GM13976 (cell line): ENCODE measurements at places on chromosomes 11 and 22.

GRCh38 chr11:77993902-77994301, 566 bp downstream of the INTS4 start:
- no peak for DNase-seq

- no peak for DNase-seq
Measured at GRCh38 chr11:27907530-27907929, 200.4 kb downstream of the KIF18A start.

- no peak for DNase-seq
Measured at GRCh38 chr11:134668076-134668475, 256.0 kb upstream of the B3GAT1 start.

DNA sequence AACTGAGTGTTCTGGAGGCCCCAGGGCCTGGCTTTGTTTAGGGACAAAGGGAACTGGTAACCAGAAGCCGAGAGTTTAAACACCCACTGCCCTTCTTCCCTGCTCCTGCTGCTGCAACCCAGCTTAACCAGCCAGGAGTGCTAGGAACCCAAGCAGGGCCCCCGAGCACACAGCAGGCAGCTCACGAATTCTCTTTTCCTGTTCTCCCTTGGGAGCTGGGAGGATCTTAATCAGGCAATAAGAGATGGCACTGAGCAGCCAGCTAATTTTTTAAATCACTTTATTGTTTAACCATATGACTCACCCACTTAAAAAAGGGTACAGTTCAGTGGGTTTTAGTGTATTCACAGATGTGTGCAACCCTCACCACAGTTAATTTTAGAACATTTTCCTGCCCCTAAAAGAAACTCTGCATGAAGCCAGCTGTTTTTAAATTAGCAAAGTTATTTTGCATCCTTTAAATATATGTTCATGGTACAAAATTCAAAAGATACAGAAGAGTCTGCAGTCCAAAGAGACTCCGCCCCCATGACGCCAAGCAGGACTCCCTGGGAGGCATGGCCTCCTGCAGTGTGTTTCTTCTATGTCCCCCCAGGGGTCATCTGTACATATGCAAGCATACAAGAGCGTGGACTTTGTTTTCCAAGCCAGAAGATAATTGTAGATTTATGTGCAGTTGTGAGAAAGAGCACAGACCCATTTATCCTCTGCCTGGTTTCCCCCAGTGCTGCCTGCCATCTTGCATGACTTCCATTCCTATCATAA, 18.9 kb upstream of the PPP6R3 start:
- no peak for DNase-seq

GRCh38 chr11:82754410-82754809, 20.7 kb upstream of the FAM181B start:
- no peak for DNase-seq

- DNase-seq, result no peak
Measured at GRCh38 chr22:30598986-30599385, 7.3 kb upstream of the PES1 start.

- no peak for DNase-seq
Measured at GRCh38 chr11:569158-569885, 6.9 kb upstream of the PHRF1 start.

DNA sequence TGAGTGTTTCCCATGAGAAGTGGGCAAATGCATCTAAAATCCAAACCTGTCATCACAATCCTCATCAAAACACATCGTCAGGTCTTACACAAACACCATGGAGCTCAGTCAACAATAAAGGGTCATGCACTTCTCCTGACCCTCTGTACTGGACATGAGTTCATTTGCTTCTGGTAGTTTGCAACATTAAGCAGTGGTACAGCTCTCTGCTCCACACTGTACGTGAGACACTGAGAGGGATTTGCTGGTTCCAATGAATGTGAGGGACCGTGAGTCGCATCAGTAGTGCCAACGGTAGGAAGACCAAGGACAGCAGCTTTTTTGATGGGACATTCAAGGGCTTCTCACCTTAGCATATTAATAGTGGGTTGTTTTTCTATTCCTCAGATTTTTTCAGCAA, 752.3 kb downstream of the OPCML start:
- no peak for DNase-seq

GRCh38 chr11:60240662-60241061, 2.3 kb downstream of the MS4A4E start:
- DNase-seq, result no peak

- no peak for DNase-seq
Measured at GRCh38 chr11:763073-763463, 14.2 kb downstream of the GATD1 start.

DNA sequence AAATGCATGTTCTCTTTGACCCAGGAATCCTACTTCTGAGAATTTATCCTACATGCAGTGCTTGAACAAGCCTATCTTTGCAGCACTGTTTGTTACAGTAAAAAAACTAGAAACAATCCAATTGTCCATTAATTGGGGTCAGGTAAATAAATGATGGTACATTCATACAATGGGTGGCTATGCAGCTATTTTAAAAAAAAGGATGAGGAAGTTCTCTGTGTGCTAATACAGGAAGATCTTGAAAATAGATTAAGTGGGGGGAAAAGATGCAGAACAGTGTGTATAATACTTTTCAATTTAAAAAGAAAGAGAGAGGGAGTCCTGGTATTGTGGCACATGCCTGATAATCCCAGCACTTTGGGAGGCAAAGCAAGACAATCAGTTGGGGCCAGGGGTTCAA, 9.5 kb upstream of the CREB3L1 start:
- DNase-seq, result no peak

DNA sequence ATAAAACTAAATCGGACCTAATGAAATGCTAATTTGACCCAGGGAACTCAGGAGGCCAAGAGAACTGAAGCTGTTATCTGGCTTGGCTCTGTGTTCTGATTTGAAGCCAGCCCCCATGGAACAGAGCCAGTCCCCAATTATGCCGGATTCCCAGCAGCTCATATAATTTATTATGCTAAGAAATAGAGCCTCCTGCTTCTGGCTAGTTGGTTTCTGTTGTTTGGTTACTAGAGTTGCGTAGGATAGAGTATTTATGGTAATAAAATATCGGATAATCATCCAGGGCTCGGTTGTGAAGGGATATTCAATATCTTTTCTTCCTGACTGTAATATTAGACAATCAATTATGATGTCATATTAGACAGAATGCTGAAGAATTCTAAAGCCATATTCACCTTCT, 120.4 kb upstream of the TTC12 start:
- no peak for DNase-seq

DNA sequence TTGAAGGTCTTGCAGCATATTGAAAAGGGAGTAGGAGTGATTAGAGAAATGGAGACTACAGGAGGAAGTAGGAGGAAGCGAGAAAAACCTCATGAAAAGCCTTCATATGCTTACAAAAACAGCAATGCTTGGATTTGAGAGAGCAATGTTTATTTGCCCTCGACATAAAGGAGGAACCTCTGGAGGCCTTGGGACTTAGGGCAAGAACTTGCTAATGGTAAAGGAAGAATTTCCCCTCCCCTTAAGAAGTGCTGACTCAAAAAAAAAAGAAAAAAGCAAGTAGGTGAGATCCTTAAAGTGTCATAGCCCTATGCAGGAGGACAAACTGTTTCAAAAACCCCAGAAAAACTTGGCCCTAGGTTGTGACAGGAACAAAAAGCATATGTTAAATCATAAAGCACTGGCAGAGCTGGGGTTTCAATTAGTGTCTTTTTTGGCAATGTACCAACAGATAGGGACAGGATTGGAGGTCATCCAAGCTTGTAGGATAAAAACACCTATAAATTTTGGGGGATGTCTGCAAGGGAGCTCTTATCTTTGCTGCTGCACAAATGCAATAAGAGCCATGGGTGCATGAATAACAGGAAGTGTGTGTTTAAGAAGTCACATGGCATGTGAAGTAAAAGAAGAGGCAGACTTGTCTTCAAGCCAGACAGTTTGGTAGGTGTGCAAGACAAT, 4.9 kb downstream of the GLYAT start:
- no peak for DNase-seq

DNA sequence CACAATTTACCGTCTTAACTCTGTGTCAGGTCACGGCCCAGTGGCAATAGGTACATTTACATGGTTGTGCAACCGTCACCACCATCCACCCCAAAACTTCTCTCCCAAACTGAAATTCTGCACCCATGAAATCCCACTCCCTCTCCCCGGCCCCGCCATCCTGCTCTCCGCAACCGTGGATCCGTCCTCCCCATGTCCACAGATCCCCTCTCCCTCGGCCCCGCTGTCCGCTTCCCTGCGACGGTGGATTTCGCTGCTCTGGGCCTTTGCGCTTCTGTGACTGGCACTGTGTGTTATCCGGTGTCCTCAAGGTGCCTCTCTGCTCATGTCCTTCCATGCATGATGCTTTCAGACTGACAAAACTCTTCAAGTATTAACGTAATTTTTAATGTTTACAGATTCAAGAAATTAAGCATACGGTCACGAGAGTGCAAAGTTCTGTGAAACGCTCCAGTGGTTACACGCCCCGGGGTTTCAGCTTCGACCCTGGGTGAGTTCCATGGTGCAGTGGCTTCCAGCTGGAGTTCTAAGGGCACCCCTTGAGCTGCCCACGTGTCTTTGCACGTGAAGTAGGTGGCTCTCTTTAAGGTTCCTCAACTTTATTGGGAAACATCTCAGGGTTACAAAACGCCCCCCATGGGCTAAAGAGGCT, 76.4 kb downstream of the KCNQ1 start:
- no peak for DNase-seq

DNA sequence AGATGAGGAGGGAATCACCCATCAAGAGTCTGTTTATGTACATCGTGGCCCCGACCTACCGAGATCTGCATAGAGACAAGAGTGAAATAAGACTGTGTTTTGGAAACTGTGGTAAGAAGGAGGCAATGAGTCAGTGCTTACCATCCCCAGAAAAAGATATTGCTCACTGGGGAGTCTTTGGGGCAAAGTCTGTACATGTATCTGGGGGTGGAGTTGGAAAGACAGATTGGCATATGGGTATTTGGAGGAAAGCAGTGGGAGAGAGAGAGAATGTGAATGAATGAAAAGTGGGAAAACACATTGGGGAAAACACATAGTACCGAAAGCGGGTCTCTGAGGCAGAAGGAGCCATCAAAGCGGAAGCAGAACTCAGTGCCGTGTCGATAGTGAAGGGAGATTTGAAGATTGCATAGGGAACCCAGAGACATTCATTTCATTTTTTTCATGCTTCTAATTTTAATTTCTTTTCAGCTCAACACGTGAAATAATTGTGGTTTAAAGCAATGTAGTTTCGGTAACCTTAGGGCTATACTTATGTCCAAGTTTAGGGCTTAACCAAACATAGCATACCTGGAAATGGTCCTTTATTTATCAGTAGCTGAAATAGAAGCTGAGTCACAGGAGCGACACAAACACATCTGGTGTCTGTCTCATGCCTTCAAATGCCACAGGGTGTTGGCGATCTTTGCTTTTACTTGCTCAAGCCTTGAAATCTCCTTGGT, 98.6 kb upstream of the CD44 start:
- peak; percentile 28 for DNase-seq

DNA sequence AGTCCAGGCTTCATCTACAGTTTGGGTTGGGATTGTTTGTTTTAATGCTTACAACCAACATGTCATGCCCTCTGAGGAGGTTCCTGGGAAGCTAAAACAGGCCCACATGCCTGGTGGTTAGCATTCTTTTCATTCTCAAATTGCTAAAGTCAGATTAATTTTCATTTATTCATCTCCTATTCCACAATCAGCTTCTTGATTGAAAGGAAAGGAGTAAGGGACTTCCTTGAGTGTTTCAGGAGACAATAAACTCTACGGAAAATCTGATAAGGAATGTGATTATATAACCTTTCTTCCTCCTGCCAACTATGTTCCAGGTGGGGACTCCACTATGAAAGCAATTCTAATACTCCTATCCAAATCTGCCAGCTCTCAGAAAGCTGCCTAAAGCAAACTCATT, 30.8 kb downstream of the MRTFA start:
- no peak for DNase-seq
